BJ (cell line): ENCODE measurements at places on chromosomes 12 and 14. TPM values are rescaled to one million over a fixed set of nuclear protein-coding genes. Genes with fewer than 3 reads are reported as not detected.

GRCh38 chr14:104254735-104255400, 116.5 kb downstream of the KIF26A start:
- no peak for DNase-seq

DNA sequence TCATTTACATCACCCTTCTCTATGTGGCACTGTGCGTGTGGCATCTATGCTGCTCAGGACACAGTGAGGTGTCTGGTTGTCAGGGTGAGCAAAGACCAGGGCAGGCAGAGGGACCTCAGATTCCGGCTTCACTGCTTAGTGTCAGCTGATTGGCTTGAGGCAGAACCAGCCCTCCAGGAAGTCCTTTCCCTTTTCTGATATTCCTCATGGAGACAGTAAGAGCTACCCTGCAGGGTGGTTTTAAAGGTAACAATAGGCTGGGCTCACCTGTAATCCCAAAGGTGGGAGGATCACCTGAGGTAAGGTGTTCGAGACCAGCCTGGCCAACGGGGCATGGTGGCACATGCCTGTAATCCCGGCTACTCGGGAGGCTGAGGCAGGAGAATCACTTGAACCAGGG, 129.3 kb upstream of the AMIGO2 start:
- no peak for DNase-seq

- no peak for DNase-seq
Measured at GRCh38 chr14:68691031-68691791, 101.7 kb downstream of the ZFP36L1 start.

DNA sequence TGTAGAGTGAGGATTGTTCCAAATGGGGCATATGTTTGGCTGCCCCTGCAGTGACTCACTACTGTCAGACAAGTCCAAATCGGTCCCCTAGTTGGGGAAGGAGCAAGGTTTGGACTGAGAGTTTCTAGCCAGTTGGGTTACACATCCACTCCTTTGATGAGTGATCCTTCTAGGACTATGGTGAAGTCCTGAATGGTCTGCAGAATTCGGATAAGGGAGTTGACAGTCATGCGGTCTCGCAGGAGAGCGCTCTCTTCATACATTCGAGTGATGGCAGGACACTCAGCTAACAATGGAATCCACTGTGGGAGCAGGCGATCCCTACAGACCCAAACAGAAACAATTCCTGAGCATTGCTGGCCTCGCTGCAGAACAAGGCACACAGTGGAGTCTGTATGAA, 61.5 kb upstream of the SINHCAF start:
- DNase-seq, result no peak

DNA sequence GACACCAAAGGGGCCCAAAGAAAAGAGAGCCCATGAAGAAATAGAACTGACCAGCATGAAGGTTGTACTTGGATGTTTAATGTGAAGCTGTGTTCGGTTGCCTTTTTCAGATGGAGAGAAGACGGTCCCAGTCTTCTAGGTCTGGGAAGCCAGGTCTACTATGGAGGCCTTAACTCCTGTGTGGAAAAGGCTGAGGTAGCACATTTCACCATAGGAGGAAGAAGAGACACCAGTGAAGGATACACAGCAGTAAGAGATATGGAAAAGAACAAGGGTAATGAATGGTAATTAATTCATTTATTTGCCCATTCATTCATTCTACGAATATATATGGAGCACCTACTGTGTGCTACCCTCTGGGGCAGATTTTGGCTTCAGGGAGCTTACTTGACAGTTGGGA, 151.6 kb upstream of the PLEKHG7 start:
- no peak for DNase-seq

GRCh38 chr12:131631230-131631629, 79.7 kb upstream of the SFSWAP start:
- no peak for DNase-seq

The IL26 gene
- polyA plus RNA-seq, result not detected in 2 replicates

The SOX5 gene
- 0.13 and 0.16 TPM in 2 replicates for polyA plus RNA-seq

The RERGL gene
- polyA plus RNA-seq, result 0.21 TPM in 1 of 2 replicates, not detected in the other

The AQP2 gene
- polyA plus RNA-seq, result not detected in 2 replicates

The FITM1 gene
- polyA plus RNA-seq, result 0.10 and 0.23 TPM in 2 replicates
